ENCODE measurements at places on chromosomes 11 and 22. TPM values are rescaled to one million over a fixed set of nuclear protein-coding genes. Genes with fewer than 3 reads are reported as not detected.

GRCh38 chr22:36358533-36359469, 29.0 kb downstream of the MYH9 start:
- H3K27me3 ChIP-seq: no peaks in the 10 kb centered on the region
- no peak overlapping the region for H3K4me3 ChIP-seq
- H3K36me3 ChIP-seq: no peaks in the 10 kb centered on the region

DNA sequence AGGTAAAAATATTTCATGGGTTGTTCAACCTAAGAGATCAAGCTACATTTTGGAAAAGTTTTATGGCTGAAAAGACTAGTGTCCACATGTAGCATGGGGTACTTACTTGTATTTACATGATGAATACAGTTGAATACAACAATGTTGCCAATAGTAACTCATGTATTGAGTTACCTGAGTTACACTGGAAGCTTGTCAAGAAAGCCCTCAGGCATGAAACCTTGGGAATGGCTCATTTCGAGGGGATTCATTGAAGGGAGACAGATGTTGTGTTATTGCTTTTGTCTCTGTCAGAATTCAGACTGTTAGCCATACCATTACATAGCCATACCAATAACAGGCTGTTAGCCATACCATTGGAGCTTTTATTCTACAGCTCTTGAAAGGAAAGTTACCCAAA, 9.2 kb downstream of the OR51F2 start:
- DNase-seq: no peak
- no peaks in the 10 kb centered on the region for H3K36me3 ChIP-seq
- H3K4me1 ChIP-seq: no peaks in the 10 kb centered on the region
- H3K27me3 ChIP-seq: no peaks in the 10 kb centered on the region
- H3K27ac ChIP-seq: no peak overlapping the region
- no peak overlapping the region for H3K4me3 ChIP-seq

Gene C11orf97
- not detected for total RNA-seq

DNA sequence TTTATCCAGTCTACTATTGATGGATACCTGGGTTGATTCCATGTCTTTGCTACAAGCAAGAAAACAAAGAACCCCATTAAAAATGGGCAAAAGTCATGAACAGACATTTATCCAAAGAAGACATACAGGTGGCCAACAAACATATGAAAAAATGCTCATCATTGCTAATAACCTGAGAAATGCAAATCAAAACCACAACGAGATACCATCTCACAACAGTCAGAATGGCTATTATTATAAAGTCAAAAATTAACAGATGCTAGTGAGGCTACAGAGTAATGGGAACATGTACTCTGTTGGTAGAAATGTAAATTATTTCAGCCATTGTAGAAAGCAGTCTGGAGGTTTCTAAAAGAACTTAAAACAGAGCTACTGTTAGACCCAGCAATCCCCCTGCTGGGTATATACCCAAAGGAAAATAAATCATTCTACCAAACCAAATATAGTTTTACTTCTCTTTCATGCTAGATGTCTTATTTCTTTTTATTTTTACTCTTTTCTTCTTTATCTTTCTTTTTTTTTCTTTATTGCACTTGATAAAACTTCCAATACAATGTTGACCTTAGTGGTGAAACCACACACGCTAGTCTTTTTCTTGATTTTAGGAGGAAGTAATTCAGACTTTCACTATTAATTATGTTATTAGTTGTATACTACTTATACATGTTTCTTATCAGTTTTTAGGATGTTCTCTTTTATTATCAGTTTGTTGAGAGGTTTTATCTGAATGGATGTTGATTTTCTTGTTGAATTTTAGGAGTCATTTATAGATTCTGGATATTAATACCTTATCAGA, 14.3 kb downstream of the TRIM22 start:
- H3K4me3 ChIP-seq: no peak overlapping the region
- DNase-seq: no peak
- no peaks in the 10 kb centered on the region for H3K27me3 ChIP-seq
- H3K27ac ChIP-seq: no peak overlapping the region
- peaks cover 35% of the 10 kb centered on the region for H3K36me3 ChIP-seq

Gene CREB3L1
- total RNA-seq: 0.99 TPM

DNA sequence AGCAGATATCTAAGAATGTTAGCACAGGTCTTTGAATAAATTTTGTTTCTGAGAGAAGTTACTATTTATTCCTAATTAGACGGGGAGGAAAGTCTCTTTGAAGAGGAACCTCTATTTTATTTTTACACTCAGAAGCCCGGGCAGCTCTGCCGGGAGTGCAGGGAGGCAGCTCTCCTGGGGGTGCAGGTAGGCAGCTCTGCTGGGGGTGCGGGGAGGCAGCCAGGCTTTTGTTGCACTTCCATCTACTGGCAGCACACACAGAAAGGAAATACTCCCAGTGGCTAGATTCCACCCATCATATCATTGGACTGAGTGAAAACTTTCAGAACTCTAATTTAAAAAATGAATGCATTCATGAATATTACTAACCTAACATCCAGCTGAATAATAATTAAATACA, 24.6 kb downstream of the OR10A6 start:
- peak overlapping the region; percentile 14 for H3K27ac ChIP-seq
- H3K4me3 ChIP-seq: no peak overlapping the region
- no peaks in the 10 kb centered on the region for H3K36me3 ChIP-seq
- H3K4me1 ChIP-seq: peaks cover 22% of the 10 kb centered on the region

Gene MAPK1
- 76.9 TPM for total RNA-seq
